ENCODE measurements at places on chromosomes 3 and 15.

GRCh38 chr3:195102609-195103467 lies 168.1 kb downstream of the XXYLT1 start:
- peak; percentile 80 for DNase-seq

- no peak for DNase-seq
Observed at GRCh38 chr3:61841111-61841845, 279.9 kb downstream of the PTPRG start.

- DNase-seq: no peak
Observed at GRCh38 chr3:56612146-56612545, 55.2 kb downstream of the CCDC66 start.

- DNase-seq: no peak
Observed at GRCh38 chr15:57640930-57641682, 49.4 kb downstream of the MYZAP start.

GRCh38 chr15:23081271-23081670 lies 41.9 kb upstream of the TUBGCP5 start:
- no peak for DNase-seq

DNA sequence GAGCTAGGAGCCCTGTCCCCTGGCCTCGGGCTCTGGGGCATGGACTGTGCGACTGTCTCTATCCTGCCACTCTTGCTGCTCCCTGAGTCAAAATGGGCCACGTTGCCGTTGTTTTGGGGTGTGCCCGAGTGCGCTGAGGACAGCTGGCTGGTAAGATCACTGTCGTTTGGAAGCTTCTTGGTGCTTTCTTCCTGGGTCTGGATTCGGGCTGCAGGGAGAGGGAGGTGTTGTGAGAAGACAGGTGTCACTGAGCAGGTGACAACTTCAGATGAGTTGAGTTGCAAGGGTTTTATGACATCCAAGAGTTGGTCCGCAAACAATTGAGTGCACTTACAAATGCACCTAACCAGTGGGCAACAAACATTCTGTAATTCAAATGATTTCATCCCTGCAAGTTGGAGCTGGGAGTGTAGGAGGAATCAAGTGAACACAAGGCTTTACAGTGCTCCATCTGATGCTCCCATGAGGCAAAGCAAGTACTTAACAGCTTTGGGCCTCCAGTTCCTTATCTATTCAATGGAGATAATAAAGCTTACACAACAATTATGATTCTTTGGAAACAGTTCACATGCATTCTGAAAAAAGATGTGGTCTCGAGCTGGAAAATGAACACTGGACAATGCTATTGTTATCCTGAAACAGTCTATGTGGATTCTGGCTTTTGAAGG lies 11.0 kb upstream of the STARD5 start:
- DNase-seq: no peak

DNA sequence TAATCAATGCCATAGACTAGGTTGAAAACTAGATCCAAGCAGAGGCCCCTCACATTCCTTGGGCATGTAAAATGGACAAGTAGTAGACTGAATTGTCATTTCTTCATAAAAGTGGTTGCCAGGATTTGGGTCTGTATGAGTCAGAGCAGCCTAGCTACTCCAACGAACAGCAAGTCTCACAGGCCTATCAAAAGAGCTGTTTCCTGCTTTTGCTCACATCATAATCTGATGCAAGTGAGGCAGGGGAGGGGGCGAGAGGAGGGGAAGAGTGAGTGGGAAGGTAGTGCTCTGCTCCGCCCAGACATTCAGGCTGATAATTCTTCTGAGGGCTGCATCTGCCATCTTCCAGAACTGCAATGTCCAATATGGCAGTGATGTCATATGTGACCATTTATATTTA lies 228.9 kb upstream of the PRICKLE2 start:
- no peak for DNase-seq

DNA sequence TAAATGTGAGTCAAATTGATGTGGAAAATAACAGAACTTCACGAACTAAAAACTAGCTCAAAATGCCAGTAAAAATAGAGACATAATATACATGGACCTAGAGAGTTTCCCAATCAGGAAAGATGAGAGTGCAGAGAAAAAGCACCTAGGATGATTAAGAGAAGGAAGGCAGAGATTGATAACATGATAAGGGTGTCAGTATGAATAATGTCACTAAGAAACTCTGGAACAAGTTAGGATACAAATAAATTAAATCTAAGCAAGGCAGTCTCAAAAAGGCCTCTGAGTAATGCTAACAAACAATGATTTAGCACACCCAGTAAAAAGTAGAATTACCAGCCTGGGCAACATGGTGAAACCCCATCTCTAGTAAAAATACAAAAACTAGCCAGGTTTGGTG lies 304.7 kb upstream of the DPPA4 start:
- DNase-seq: no peak

DNA sequence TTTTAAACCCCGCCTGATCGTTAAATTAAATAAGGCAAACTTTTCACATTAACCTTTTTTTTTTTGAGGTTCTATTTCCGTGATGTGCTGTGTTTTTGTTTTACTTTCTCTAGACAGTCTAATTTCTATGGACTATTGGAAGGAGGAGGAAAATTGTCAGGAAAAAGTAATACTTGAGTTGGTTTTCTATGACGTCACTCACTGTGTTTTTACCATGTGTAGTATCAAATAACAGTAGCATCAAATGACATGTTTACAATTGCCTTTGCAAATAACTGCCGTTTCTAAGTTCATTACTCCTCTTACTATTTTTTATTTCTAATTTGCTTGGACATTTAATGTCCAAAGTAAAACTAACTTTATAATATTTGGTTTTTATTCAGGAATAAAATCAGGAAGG lies 32.3 kb downstream of the MYO1E start:
- no peak for DNase-seq

GRCh38 chr15:77533578-77534430 lies 98.9 kb downstream of the LINGO1 start:
- no peak for DNase-seq

GRCh38 chr3:98994128-98994762 lies 92.8 kb upstream of the DCBLD2 start:
- no peak for DNase-seq

DNA sequence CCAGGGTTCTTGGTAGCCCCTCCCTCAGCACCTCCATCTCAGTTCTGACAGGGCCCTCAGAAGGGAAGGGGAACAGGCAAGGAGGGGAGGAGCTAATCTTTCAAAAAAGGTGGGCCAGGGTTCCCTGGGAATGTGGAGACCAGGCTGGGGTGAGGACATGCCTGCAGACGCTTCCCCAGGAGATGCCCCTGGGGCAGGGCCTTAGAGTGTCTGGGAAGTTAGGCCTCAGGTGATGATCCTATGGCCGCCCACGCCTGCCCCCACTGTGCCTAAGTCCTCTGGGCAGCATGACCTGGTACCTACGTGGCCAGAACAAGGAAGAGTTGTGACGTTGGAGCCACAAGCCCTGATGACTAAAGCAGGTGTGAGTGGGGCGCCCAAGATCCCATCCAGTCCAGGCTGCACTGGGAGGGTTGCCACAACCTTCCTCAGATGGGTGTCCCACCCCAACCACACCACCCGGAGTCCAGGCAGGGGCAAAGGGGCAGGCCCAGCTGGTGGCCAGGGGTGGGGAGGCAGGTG lies 3.9 kb upstream of the SEMA3B start:
- no peak for DNase-seq

- no peak for DNase-seq
Observed at GRCh38 chr3:197522183-197522715, 33.5 kb downstream of the BDH1 start.

DNA sequence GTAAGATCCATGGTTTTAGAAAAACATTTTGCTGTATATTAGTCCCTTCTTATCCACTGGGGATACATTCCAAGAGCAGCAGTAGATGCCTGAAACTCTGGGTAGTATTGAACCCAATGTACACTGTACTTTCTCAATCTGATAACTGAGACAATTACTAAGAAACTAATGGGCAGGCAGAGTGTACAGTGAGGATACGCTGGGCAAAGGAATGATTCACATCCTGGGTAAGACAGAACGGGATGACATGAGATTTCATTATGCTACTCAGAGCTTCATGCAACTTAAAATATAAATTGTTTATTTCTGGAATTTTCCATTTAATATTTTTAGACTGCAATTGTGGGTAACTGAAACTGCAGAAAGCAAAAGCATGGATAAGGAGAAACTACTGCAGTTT lies 46.2 kb upstream of the TEX55 start:
- DNase-seq: no peak

DNA sequence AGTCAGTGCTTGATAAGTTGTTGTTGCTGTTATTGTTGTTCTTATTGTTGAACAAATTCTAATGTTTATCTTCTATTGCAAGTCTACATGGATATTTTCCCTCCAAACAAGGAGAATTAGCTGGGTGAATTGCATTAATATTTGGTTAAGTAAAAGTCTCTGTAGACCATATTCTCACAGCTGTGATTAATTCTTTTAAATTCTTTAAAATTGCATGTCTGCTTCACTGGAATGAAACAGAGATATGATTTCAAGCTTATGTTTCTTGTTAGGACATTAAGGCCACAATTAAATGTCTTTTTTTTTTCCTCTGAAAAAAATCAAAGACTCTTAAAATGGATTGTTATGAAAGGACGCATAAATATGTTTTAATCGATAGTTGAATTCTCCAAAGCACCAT lies 153.4 kb downstream of the EBLN2 start:
- DNase-seq: no peak

DNA sequence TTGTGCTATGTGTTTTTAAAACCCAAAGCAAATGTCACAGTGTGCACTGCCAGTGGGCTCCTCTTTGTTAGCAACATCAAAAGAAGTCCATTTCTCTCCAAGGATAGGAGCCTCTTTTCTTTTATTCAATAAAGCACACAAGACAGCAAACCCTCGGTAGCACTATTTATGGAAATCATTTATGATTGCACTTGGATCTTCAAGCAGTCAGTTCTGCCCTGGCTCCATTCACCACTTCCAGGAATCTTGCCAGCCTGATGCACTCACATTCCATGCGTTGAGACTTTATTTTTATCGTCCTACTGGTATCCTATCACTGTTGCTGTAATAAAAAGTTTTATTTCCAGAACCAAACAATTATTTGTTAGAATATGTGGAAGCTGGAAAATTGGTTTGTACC lies 412.1 kb downstream of the TBL1XR1 start:
- DNase-seq: no peak

- DNase-seq: no peak
Observed at GRCh38 chr3:19891740-19892139, 42.3 kb downstream of the EFHB start.

DNA sequence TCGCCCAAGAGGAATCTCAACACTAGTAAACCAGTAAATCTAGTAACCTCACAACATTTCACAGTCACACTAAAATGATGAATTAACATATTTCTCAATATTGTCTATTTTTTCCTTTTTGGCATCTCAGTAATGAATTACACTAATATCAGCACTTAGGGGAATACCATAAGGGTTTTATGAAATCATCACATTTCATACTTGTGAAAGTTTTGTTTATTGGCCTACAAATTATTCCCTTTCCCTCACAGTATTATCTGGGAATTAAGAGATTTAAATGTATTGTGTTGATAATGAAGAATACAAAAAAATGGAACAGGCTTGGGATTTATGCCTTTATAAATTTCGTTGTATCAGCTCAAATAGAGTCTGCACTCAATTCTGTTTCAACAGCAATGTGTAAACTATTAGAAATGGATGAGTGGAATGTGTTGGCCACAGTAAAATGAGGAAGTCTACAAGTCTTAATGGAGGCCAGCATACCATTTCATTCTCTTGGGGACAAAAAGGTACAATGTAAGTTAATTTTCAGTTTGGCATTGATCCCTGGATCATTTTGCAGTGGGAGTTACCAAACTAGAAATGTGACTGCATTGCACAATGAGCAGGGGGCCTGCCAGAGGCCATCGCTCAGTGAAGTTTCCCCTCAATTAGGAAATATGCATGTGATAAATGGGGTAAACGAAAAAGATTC lies 195.4 kb downstream of the FMN1 start:
- peak; percentile 31 for DNase-seq

GRCh38 chr3:172129850-172130716 lies 90.7 kb downstream of the FNDC3B start:
- DNase-seq: peak; percentile 95

DNA sequence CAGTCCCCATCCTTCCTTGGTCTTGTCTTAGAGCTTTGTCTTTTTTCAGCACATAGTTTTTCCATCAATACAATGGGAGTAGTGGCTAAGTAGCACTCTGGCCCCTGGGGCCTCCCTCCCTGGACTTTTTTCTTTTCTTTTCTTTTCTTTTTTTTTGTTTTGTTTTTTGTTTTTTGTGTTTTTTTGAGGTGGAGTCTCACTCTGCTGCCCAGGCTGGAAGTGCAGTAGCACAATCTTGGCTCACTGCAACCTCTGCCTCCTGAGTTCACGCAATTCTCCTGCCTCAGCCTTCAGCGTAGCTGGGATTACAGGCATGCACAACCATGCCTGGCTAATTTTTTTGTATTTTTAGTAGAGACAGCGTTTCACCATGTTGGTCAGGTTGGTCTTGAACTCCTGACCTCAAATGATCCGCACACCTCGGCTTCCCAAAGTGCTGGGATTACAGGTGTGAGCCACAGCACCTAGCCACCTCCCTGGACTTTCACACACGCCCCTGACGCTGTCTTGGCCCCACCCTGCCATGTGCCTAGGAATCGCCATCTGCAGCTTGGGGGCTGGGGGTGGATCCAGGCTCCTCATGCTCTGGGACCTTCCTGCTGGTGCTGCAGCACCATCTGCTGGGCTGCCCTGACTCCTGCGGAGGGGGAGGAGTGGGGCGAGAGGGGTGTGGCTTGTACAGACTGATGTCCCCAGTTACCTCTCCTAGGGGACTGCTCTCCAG lies 2.8 kb downstream of the C15orf39 start:
- peak; percentile 95 for DNase-seq

GRCh38 chr3:119104031-119104430 lies 41.9 kb upstream of the TEX55 start:
- no peak for DNase-seq

DNA sequence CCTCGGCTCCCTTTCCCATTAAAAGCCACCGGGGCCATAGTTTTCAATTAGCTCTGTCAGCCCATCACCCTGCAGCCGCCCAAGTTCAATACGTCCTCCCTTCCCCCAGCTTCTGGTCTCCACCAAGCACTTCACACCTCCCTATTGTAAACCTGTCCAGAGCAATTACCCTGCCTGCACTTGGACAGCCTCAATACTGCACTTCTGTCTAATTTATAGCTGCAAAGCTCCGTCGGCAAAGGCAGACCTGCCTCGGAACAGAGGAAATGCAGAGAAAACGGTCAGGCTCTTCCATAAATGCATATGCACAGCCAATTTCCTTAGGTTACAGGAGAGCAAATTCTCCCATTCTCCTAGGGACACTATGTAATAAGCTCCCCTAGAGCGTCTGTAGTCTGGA lies 21.9 kb downstream of the LRIG1 start:
- no peak for DNase-seq

- DNase-seq: no peak
Observed at GRCh38 chr3:7272203-7272602, 411.3 kb downstream of the GRM7 start.

GRCh38 chr3:149654188-149654601 lies 3.6 kb downstream of the WWTR1 start:
- no peak for DNase-seq

Measured in suppressor macrophage treated with lipopolysaccharide for 1 hour (primary cell).